Kasumi-1 (cell line): ENCODE measurements at places on chromosomes 2 and 18.

- DNase-seq = no peak
Measured at GRCh38 chr2:104504331-104505073, 349.4 kb upstream of the POU3F3 start.

GRCh38 chr2:134336921-134337320 lies 83.0 kb downstream of the MGAT5 start:
- no peak for DNase-seq

DNA sequence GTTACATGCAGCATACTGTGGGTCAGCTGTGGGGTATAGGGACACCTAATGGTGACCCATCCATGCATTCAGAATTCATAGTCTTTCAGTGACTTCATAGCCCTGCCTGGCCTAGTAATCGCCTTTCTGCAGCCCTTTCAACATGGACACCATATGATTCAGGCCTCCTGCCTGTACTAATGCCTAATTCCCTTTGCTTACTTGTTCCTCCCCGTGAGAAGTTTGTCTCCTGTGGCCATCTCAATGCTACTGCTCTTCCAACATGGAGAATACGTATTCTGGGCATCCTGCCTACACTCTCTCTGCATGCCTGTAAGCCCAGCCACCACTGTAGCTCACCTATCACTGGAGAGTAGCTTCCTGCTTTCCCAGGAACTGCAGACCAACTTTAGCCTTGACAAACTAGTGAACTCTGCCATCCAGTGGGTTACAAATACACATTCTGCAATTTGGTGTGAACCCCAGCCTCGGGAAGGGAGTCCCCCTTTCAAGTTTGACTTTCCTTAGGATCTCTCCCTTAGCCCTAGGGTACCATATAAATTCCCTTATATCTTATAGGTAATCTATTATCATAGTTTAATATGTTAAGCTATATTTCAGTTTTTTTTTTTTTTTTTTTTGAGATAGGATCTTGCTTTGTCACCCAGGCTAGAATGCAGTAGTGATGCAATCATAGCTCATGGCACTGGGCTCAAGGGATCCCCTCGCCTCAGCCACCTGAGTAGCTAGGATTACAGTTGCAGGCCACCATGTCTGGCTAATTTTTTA lies 22.3 kb downstream of the M1AP start:
- DNase-seq = no peak

DNA sequence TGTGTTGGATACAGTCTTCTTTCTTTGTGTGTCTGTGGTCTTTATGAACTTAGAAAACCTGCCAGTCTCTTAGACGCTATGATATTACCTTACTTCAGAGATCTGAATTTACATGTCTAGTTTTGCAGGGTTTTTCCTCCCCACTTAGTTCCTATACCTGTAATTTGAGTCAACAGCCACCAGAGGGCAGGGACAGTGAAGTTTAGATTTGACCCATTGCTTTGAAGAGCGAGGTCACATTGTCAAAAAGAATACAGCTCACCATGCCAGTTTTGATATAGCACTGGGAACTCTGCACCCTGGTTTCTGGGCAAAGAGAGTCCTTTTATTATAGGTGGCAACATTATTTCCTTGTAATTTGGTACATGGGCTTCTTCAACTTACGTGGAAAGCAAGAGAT lies 102.3 kb downstream of the MAPK4 start:
- peak; percentile 25 for DNase-seq

- no peak for DNase-seq
Measured at GRCh38 chr2:165905269-165905668, 48.3 kb downstream of the TTC21B start.

- DNase-seq = no peak
Measured at GRCh38 chr2:206804326-206804725, 38.9 kb downstream of the FASTKD2 start.

GRCh38 chr2:147388217-147388616 lies 456.6 kb upstream of the ACVR2A start:
- DNase-seq = no peak

GRCh38 chr2:53545604-53546003 lies 222.0 kb upstream of the CHAC2 start:
- DNase-seq = no peak

DNA sequence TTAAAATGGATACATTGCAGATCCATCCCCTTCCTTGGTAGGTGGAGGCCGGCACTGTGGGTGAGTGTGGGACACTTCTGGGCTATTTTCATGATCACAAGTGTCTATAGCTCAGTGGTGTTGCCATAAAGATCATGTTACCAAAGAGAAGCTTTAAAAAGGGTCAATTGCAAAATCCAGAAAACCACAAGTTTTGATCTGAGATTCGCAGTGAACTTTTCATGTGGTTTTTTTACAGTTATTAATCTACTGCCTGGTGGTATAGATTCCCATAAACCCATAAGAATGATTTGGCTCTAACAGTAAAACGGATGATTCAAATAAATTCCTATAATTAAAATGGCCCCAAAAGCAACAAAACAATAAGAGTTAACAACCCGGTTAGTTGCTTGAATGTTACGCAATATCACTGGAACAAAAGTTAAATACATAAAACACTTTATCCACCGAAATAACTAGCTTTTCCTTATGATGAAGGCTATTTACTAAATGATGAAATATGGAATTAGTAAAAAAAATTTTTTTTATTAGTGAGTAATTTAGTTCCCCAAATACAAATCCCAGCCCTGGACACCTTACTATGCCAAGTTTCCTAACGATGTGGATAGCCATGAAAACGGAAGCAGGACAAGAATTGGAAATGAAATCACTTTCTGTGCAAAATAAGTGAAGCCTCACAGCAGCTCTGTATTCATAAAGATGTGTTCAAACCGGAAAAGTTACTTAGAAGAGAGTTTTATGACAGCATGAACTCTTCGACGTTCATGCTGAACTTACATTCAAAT lies 95.6 kb upstream of the THOC1 start:
- DNase-seq = peak; percentile 31

- no peak for DNase-seq
Measured at GRCh38 chr18:24582771-24583170, 122.3 kb downstream of the HRH4 start.

GRCh38 chr2:129296806-129297205 lies 682.7 kb upstream of the RAB6C start:
- DNase-seq = no peak

DNA sequence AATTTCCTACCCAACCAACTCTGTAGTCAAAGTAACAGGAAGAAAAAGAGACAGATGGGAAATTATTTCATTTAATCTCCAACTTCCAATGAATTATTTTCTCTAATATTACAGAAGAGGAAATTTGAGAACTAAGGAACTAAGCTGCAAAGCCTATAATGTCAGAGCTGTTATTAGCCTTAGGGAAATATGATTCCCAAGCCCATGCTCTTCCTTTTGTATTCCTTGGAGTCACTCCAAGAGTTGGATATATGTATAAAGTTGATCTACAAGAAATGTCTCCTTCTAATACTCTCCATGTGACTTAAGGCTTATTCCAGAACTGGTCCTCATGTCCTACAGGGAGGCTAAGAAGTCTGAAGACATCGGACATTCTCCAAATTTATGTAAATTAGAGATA lies 31.6 kb upstream of the VWC2L start:
- DNase-seq = no peak

DNA sequence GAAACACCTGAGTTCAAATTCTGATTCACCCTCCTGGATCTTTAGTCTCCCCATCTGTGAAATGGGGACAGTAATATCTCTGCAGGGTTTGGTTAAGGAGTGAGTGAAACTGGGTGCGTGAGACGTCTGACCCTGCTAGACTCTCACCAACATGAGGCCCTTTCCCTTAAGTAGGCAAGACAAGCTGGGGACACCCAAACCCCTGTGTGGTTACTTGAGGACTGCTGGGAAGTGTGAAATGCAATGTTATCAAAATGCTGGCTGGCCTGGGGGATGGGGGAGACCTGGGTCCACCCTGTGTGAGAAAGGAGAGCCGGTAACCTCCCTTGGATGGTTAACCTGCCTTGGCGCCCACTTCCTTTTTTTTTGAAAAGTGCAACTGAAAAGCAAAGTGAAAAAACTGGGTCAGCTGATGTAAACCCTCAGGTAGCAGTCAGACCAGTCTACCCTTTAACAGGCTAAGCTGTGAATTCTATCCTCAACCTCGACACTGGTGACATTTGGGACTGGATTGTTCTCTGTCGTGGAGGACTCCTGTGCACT lies 82.3 kb downstream of the INPP5D start:
- DNase-seq = no peak

DNA sequence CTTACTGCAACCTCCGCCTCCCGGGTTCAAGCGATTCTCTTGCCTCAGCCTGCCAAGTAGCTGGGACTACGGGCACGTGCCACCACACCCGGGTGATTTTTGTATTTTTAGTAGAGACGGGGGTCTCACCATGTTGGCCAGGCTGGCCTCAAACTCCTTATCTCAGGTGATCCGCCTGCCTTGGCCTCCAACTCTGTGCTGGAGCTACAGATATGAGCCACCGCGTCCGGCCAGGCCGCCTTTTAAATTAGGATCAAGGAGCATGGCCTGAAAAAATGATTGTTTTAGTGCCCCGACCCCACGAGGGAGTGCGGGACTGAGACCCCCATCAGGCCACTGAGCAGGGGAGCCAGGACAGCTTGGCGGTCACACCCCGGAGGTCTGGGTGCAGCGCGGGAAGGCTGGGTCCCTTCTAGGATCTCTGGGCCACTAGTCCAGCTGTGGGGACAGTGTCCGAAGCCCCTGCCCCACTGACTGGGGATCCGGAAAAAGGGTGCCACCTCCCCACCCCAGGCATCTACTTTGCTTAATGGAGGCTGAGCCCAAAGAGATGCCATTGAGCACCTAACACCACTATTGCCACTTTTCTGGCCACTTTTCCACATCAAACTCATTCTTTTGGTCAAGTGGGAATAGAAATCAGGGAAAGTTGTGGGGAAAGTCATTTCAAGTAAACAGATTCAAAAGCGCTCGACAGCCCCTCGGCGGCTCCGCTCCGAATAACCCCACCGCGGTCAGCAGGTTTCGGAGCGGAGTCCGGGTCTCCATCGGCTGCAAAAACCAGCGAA lies 19.7 kb upstream of the DNMT3A start:
- no peak for DNase-seq

GRCh38 chr18:57974585-57975265 lies 69.3 kb upstream of the NEDD4L start:
- no peak for DNase-seq

DNA sequence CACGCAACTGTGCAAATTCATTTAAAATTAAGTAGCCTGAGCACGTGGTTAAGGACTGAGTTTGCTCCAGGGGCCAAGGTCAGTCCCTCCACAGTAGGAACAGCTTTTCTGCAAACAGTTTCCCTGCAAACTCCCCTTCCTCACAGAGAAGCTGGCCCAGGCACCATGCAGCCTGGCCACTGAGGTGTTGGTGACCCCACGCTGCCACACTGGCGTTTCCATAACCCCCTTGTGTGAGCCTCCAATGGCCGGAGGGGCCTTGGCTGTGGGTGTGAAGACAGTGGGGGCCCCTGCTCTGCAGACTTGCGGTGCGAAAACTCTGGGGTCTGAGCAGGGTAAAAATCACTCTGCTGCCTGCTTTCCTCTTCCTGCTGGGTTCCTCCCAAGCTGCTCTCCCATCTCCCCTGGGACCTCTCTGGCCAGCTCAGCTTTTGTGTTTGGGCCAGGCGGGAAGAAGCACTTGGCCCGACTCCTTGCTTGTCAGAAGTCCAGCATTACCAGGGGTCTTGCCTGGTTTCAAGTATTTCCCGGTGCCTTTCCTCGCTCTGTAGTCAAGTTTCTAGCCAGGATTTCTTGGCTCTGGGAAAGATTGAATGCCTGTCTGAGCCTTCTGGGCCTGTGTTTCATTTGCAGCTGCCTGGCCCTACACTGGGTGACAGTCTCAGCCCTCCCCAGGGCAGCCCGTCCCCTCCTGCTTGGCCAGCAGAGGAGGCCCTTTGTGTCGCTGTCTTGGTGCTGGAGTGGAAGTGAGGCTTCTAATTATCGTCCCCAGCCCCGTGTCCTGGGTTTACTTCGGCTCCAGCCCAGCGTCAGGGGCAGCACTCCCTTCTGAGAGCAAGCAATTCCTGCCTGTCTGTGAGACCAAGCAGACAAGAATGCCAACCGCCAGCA lies 131.4 kb upstream of the SLC1A4 start:
- no peak for DNase-seq

- DNase-seq = no peak
Measured at GRCh38 chr2:218993345-218994315, at the start of gene CRYBA2. TSS of gene CRYBA2 (minus strand) at chr2:218993422. CDS start at chr2:218993176, 246 bp downstream.

DNA sequence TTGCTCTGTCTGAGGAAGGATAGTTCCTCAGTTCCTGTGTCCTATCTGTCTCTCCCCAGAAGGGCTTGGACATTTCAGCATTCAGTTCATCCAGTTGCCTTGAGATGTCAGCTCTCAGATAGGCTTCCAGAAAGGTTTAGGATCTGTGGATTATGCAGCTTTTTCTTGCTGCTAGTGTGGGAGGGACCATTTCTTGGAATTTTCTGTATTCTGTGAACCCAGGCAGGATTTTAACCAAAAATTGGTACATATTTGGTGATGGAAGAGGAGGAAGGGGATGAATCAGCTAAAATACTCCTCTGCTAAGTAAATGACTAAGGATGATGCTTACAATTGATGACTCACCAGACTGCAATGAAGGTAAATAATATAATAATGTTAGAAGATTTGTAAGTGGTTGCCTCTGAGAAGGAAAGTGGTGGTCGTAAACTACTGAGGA lies 58.6 kb upstream of the DOCK10 start:
- no peak for DNase-seq

GRCh38 chr2:233456111-233456510 lies 101.8 kb downstream of the DGKD start:
- no peak for DNase-seq

DNA sequence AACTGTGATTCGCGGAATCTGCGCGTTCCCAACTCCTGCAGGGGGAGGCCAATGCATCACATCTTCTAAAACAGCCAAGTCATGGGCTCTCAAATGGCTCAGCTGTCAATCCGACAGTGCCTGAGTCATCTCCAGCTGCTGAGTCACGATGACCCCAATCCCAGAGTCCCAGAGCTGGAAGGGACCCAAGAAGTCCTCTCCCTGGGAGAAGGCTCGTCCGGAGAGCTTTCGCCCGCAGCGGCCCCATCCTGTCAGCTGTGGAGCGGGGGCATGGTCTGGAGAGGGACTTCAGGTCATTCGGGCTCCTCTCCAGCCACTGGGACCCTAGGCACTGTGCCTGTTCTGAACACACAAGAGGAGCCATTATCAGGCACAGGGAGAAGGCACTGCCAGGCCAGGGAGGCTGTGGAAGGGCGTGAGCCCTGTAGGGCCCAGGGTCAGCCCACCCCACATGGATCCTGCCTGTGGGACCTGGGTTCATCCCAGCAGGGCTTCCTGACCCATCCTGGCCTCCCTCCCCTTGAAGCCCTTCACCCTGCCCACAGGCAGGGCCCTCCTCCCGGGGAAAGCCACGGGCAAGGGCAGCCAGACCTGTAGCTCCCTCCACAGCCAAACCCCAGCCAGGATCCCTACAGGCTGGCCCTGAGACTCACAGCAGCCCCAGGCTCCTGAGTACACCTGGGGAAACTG lies 47.6 kb upstream of the GPC1 start:
- DNase-seq = no peak

DNA sequence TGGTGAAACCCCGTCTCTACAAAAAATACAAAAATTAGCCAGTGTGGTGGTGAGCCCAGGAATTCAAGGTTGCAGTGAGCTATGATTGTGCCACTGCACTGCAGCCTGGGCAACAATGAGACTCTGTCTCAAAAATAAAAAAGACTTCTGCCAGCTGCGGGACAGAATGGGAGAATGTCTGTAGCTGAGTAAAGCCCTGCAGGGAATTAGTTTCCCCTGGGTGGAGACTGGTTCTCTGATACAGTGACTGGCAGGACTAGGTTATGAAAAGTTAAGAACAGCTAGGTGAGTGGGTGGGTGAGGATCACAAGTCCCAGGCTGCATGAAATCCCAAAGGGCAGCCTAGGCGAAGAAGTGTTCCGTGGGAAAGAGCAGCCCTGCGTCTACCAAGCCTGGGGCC lies 13.8 kb upstream of the CATIP start:
- DNase-seq = no peak
